ENCODE measurements at places on chromosomes 4 and X.

GRCh38 chr4:66055999-66056398, 385.7 kb upstream of the EPHA5 start:
- DNase-seq = no peak

DNA sequence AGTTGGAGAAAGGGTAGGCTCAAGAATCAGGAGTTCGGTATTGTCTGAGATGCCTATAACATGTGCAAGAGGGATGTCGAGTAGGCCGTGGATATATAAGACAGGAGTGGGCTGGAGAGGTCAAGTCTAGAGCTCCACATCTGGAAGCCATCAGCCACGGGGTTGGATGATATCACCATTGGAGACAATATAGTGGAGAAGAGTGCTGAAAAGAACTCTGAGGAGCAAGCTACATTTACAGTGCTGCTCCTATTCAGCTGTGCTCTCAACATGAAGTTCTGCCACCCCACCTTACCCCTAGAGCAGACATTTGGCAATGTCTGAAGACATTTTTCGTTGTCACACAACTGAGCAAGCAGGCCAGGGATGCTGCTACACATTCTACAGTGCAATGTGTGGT, 20.9 kb upstream of the PLAC1 start:
- DNase-seq = peak; percentile 51

- peak; percentile 54 for DNase-seq
These were observed 96.5 kb upstream of the MAOA start for GRCh38 chrX:43559644-43560043.

GRCh38 chr4:11019451-11020240, 335.1 kb upstream of the CLNK start:
- DNase-seq = no peak

GRCh38 chr4:86963697-86964096, 28.9 kb downstream of the AFF1 start:
- no peak for DNase-seq

DNA sequence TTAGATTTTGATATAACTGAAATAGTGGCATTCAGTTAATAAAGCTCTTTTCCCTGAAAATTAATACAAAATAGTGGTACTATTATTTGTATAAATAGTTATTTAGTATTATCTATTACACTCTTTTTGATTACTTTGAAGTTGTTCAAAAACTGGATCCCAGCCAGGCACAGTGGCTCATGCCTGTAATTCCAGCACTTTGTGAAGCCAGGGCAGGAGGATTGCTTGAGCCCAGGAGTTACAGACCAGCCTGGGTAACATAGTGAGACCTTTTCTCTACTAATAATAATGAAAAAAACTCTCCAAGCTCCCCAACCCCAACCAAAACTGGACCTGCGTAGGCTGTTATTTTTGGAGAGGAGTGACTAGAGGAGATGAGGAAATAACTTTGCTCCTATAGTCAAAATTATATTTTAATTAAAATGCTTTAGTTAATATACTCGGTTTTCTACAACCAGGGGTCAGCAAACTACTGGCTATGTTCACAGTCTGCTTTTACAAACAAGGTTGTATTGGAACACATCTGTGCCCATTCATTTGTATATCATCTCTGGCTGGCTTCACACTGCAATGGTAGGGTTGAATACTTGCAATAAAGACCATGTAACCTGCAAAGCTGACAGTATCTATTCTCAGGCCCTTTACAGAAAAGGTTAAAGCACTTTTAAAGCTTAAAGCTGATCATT, 27.6 kb downstream of the GUCY1A1 start:
- no peak for DNase-seq

DNA sequence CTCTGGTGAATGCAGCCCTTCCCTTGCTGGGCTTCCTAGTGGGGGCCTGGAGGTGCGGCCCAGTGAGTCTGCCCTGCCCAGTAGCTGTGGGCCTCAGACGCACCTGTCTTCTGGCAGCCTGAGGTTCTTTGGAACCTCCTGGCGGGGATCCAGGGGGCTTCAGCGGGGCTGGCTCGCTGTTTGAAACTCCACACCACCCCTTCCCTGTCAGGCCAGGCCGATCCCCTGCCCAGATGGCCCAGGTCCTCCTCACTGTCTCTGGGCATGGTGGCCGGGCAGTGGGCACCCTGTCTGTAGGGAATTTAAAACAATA, 10.7 kb upstream of the NKX1-1 start:
- DNase-seq = no peak

- DNase-seq = peak; percentile 13
These were observed 73.3 kb upstream of the STX18 start for GRCh38 chr4:4614925-4615678.

DNA sequence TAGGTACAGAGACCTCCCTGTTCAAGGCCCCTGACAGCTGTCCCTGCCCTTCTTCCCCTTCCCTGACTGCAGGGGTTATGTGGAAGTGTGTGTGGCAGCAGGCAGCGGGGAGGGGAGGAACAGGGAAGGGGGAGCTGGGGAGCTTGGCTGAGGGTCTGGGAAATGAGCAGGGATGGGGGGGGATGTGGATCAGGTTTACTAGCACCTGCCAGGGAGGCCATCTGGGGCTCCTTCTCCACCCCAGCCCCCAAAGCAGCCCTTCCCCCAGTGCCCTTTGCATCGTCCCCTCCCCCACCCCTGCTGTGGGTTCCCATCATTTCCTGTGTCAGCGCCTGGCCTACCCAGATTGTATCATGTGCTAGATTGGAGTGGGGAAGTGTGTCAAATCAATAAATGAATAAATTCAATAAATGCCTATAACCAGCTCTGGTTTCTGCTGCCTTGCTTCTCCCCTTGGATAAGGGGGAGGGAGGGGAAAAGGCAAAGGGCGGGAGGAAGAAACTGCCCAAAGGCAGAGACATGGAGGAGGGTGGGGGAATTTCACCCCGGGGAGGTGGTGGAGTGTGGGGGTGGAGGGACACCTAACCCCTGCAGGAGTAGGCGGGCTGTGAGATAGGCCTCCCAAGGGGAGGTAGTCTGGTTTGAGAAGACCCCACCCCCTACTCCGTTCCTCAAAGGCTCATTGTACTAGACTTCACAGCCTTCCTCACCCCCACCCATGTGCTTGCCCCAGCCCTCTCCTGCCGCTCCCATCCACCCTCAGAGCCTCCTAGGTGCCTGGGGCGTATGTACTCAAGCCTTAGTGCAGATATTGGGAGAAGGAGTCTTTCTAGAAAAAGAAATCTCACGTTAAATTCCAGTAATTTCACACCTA, 3.2 kb downstream of the CXorf65 start:
- DNase-seq = peak; percentile 40

- DNase-seq = peak; percentile 8
These were observed 32.6 kb downstream of the ABHD18 start for GRCh38 chr4:127997534-127998388.

DNA sequence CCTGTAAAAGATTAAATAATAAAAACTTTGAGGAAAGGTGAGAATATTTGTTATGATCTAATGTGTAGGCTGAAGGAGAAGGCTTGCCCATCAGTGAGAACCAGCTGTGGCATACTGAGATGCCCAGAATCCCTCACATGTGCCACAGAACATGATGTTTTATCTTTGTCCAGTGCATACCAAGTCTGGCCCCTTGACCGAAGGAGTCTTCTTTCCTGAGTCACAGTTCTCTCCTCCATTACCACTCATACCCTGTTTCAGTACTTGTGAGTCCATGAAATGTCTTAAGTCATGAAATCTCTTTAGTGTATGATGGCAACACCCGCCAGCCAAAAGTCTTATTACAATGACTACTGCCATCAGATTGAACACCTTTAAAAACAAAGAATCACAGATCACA, 42.7 kb downstream of the PPARGC1A start:
- DNase-seq = no peak

DNA sequence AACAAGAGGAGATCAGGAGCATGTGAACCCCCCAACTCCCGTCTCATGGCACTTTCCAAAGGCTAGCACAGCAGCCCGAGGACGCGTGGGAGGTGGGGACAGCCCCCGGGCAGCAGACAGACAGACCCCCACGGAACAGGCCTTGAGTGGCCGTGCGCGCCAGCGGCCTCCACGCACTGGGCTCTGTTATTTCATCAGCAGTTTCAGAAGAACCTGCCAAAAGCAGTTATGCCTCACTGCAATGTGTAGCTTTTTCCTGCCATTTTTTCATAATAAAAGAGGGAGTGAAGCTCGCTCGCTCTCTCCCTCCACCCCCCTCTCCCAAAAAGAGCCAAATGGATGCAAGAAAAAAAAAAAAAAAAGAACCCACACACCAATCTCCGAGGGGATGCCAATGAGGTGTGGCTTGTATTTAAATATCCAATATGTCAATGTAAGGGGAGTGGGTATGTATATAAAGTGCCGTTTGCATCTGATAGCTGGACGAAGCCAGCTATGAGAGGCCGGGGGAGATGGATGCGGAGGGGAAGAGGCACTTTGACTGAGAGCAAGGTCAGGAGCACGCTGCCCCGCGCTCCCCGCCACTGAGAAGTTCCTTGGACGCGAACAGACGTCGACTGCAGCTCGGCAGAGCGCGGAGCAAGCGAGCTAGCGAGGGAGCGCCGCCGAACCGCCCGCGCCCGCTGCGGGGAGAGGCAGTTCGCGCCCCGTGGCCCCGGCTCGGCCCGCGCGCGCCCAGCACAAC, at the start of gene FGF16:
TSS of gene FGF16 (plus strand) at position 482 of the 745 bp plus-strand sequence. CDS start 286 bp downstream, outside the sequence.
- peak; percentile 34 for DNase-seq

DNA sequence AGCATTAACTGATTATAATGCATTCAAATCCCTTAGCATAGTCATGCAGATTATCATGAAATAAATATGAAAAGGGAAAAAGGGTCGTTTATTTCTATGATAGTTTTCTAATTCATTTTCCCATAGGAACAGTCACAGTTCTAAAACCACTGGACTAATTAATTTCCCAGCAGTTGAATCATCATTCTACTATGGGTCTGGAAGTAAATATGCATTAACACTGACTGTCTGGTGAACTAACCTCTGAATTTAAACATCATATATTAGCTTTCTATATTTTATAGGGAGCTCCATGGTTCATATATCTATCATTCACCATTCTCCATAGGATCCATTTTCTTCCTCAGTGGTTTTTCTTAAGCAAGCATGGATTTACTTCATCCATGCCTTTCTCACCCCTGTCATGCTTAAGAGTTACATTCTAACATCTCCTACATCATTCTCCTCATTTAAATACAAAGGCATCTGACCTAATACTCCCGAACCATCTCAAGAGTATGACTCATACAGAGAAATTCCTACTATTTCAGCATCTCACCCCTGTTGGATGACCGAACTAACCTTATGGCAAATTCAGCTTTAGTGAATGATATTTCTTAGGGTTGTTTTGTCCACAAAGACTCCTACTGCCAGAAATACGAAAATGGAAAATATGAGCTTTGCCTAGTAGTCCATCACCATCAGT, 198.7 kb upstream of the ADAMTS3 start:
- DNase-seq = no peak

DNA sequence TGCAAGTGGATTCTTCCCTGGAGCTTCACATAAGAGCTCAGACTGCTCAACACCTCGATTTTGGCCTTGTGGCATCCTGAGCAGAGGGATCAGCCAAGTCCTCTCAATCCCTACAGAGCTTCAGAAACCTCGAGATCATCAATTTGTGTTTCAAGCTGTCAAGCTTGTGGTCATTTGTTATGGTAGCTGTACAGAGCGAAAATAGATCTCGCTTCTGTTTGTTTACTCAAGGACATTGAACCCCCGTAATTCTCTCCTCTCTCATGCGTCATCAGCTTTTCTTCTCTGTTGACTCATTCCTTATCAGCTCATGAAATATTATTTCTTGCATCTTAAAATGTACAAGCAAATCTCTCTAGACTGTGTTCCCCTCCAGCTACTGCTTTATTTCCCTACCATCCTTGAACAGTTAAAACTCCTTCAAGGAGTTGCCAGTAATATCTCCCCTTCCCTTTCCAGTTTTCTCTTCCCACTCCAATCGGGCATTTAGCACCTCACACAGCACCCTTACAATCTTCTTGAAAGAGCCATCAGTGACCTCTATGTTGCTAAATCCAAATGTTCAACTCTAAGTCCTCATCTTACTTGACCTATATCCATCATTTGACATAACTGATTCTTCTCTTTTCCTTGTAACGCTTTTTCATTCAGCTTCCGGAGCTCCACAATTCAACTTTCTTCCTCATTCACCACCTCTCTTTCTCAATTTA, 106.2 kb upstream of the FAT1 start:
- DNase-seq = no peak

- DNase-seq = no peak
These were observed 392.5 kb downstream of the BCOR start for GRCh38 chrX:39705290-39705689.

DNA sequence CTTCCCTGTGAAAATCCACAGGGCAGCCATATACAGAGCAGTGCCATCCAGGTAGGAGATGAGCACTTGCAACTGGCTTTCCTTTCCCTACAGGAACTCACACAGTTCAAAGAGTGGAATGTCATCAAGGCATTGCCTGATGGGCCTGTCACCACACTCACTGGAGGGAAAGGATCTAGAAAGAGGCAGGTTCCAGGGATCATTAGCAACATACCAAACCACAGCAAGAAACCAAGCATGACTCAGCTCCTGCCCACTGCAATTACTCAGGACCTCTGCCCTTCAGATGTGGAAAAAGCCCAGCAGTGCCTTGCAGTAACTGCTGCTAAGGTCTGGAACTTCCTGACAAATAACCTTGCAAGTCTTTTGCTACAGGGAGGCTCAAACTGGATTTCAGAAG, 101.2 kb downstream of the ZNF674 start:
- no peak for DNase-seq

DNA sequence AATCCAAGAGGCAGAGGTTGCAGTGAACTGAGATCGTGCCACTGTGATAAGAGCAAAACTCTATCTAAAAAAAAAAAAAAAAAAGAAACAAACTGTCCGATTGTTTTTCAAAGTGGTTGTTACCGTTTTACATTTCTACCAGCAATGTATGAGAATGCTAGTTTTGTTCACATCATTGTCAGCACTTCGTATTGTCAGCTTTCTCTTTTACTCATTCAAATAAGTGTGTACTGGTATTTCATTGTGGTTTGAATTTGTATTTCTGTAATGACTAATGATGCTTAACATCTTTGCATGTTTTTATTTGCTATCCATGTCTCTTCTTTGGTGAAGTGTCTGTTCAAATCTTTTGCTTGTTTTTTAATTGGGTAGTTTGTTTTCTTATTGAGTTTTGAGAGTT, 65.8 kb downstream of the GPR101 start:
- DNase-seq = no peak

- DNase-seq = no peak
These were observed 605.0 kb downstream of the GABRG1 start for GRCh38 chr4:45518832-45519231.

DNA sequence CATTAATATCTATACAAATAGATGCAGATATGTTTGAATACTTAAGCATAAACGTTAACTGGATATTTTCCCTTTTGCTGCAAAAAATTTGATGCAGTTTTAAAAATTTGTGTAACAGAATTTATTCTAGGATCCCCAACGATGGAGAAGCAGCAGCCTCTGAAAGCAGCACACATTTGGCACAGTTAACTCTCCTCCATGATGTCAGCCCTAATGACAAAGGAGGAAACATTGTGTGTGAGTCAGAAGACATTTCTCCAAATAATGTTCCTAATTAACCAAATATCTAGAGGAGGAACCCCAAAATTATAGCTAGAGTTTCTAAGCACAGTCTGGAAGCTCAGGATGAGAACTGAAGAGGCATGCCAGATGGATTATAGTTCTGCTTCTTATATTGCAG, 281.9 kb upstream of the MAD2L1 start:
- no peak for DNase-seq

GRCh38 chr4:3338321-3338838, 45.6 kb downstream of the RGS12 start:
- DNase-seq = no peak

All from lung (tissue), 17 donors.